Sigmoid colon (tissue), 7 donors: ENCODE measurements at places on chromosomes 3 and 15. TPM values are rescaled to one million over a fixed set of nuclear protein-coding genes. Genes with fewer than 3 reads are reported as not detected.
A peak's percentile ranks its signal among the peaks of the same experiment; 100 is the strongest.

GRCh38 chr3:66483006-66483405 is 17.8 kb downstream of the LRIG1 start:
- DNase-seq, result peak; percentile 94

CPLX3 gene
- total RNA-seq, result not detected

DNA sequence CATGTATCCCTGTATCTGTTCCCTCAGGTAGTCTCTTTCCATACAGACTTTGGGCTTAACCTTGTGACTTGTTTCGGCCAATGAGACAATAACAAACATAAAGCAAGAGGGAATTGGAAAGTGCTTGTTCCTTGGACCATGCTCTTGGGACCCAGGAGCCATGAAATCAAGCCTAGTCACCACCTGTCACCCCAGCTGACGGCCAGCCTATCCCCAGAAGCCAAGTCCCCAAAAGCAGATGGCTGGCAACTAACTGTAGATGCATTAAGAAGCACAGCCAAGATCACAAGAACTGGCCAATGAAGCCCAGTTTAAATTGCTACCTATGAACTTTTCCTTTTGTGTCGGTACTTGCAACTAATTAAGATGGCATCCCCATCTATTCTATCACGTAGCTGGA is 822.0 kb downstream of the CADM2 start:
- DNase-seq, result no peak

- DNase-seq, result no peak
These were observed 26.3 kb upstream of the POMGNT2 start for GRCh38 chr3:43132193-43132592.

STRIT1 gene
- not detected for total RNA-seq

DNA sequence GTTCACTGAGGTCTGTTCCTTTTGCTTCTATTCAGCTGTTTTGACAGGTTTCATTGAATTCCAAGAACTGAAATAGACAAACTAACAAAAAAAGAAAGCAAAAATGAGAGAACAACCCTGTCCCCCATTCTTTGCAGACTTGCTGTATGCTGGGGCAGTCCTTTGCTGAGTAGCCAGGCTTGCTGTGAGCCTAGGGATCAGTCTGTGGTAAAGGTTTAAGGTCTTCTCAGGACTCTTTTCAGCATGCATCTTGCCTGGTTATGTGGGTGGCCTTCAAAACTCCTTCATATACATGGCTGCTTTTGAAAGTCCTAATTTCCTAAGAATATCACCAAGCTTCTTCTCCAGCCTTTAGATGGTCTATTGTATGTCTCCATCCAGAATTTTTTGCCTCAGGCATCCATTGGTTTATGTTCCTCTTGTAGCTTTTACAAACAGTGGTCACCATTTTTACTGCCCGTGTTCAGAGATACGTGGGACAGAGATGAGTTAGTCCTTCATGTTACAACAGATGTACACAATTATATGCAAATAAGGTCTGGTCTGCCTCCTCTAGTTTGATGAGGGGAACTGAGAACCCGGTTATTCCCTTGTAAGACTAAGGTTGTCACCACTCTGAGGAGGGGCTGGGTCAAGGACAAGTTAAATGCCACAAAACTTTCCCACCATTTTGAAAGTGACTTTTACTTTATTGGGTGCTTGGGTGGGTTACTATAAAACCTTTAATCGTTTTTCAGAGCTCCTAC is 41.4 kb downstream of the SACM1L start:
- DNase-seq, result no peak

PRSS50 gene
- total RNA-seq, result 0.16 TPM

GRCh38 chr3:160556141-160556540 is 9.2 kb downstream of the KPNA4 start:
- no peak for DNase-seq

GRCh38 chr15:72344602-72345001 is 24.6 kb upstream of the CELF6 start:
- DNase-seq, result no peak

DNA sequence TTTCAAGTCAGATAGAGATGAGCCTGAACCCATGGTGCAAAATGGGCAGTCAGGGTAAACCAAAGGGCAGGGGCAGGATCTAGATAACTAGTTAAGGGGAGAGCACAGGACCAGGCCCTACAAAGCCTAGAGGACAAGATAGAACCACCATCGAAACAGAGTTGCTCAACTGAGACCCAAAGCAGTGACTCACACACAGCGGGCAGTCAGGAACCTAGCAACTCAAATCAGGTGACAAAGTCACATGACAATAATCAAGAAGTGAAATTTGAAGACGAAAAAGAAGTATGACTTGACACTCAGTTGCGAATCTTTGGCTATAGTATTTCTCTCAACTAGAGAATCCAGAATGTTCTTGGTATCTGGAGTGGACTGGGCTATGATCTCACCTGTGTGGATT is 136.0 kb upstream of the PTPRG start:
- DNase-seq, result no peak

DNA sequence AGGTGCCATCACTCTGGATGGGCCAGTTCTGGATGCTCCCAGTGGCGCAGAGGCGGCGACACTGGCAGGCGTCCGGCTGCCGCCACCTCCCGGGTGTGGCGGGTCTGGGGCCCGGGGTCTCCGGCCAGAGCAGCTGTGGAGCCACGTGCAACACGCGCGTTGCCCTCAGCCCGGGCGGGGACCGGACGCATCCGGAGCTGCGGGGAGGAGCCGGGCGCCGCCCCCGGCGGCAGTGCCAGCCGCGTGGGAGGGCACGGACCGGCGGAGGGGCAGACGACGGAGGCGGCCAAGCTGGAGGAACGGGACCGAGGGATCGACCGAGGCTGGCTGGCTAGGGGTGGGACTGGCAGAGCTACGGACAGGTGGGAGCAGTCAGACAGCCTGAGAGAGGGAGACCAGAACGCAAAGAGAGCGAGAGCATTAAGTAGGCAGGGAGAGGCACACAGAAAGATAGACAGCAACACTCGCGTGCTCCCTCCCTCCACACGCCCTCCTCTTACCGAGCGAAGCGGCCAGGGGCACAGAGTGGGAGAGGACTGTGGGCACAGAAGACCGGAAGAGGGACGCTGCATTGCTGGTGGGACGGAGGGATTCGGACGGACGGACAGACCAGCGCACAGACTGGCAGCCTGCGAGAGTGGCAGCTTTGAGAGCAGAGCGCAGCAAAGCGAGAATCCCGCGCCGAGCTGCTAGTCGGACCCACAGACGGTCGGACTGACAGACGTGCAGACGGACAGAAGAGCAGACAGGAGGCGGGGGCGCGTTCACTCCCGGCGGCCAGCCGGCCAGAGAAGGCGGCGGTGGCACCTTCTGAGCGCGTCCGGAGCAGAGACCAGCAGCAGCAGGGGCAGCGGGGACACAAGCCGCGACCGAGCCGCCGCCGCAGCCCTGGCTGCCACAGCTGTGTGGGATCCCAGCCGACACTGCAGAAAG is at the start of gene ARPP21:
TSS of gene ARPP21 (plus strand) at position 272 of the 933 bp plus-strand sequence. CDS start 42,227 bp downstream, outside the sequence.
- peak; percentile 46 for DNase-seq

DNA sequence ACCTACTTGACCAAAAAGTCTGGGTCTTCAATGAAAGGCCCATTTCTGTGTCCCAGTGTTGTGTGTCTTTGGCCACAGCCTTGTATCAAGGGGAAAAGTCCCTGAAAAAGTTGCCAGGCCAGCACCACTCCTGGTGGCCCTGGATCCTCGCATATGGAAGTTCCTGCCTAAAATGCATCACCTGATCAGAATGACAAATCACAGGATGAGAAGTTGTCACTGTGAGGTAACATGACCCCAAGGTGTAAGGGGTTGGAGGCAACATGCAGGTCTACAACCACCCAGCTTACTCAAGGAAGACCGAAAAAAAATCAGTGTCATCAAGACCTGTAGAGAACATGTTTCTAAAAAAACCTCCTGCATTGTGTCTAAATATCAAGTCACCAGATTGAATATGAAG is 25.6 kb downstream of the PARP15 start:
- no peak for DNase-seq

GRCh38 chr3:50245831-50246516 is 10.0 kb downstream of the GNAI2 start:
- DNase-seq, result peak; percentile 95

ACKR2 gene
- 8.6 TPM for total RNA-seq

- DNase-seq, result no peak
These were observed 564 bp upstream of the GRM7 start for GRCh38 chr3:6860149-6860953.

FBLN2 gene
- 76.3 TPM for total RNA-seq

ST8SIA2 gene
- total RNA-seq, result 0.16 TPM

DNA sequence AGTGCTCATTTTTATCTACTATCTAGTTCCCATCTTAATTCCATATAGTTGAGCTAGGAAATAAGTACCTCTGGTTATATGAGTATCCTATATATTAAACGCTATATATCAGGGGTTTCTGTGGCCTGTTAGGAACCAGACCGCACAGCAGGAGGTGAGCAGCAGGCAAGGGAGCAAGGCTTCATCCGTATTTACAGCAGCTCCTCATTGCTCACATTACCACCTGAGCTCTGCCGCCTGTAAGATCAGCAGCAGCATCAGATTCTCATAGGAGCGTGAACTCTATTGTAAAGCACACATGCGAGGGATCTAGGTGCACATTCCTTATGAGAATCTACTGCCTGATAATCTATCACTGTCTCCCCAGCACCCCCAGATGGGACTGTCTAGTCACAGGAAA is 23.0 kb downstream of the GSK3B start:
- DNase-seq, result no peak

DNA sequence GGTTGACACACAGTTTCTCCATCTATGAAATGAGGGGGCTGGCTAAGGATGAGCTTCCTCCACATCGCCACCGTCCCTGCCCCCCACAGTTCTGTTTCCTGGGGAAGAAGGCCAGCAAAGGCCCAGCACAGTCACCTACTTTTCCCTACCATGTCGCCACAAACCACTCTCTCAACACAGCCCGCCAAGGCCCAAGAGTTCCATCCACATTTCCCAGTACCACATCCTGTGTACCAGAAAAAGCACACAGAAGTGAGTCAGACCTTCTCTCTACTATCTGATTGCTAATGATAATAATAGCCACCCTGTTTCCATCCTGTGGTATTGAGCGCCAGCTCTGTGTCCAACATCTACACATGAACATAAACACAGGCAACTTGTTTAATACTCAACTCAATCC is 30.3 kb upstream of the C15orf39 start:
- no peak for DNase-seq

DNA sequence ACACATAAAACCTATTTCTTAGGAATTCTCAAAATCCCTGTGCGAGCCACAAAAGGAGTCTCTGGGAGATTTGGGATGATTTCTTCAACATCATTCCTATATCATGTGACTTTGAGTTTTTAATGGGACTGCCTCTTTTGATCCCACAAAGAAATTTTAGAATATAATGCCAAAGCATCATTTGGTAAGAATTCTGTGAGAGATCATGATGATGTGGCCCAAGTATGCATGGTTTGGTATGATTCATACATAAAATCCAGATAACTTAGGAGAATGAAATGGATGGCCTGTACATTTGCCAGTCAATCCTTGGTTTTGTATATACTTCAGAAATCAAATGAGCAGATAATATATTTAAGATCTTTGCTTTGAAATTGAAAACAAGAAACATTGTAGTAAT is 61.3 kb downstream of the UBE2E2 start:
- no peak for DNase-seq

GRCh38 chr3:150240891-150241290 is 167.2 kb upstream of the TSC22D2 start:
- no peak for DNase-seq

DNA sequence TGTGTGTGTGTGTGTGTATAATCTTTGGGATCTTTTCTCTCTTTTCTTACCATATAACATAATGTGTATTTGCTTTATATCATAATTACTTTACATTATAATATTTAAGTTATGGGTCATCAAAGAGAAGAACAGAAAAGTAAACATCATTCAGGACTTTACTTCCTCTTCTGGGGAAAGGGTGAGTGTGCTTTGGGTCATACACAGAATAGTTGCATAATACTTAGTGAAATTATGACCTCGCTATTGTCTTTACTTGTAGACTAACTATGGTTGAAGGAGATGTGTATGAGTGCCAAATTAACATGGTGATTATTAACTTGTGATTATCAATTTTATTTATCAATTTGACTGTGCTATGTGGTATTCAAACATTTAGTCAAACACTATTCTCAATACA is 1086.9 kb downstream of the DIPK2A start:
- DNase-seq, result no peak

DNA sequence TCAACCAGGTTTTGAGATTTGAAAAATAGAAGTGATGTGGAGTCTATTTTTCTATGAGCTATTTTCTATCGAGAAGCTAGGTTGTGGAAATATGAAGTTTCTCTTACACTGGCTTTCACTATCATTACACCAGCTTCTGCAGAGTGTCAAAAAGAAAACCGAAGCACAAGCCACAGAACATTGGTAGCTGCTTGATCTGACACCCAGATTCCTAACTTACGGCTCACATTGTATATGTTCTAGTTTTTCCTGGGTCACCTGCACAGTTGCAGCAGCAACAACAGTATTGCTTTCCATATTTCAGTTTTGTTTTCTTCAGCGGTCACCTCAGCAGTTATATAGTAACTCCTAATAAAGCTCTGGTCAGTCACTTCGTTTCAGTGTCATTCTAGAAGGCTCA is 790.1 kb downstream of the PLOD2 start:
- DNase-seq, result no peak

DNA sequence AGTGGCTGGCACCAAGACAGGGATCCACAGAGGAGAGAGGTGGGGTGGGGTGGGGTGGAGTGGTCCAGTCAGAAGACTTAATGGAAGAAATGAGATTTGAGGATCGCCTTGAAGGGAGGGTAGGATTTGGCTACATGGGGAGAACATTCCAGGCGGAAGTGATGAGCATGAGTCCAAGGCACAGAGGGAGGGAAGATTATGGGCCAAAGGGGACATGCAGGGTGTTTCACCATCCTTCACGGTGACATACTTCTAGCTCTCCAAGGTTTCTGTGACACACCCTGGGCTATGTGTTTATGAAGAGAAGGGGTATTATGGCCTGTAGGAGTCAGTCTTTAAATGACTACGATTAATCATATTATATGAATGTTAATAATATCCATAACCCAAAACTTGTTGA is 7.7 kb upstream of the FBN1 start:
- no peak for DNase-seq
